ENCODE measurements at places on chromosomes 16 and 17.

GRCh38 chr17:32123782-32124181 is 18.5 kb upstream of the RHOT1 start:
- no peak for DNase-seq

- no peak for DNase-seq
Observed at GRCh38 chr16:1997494-1998359, 8.0 kb downstream of the SYNGR3 start.

DNA sequence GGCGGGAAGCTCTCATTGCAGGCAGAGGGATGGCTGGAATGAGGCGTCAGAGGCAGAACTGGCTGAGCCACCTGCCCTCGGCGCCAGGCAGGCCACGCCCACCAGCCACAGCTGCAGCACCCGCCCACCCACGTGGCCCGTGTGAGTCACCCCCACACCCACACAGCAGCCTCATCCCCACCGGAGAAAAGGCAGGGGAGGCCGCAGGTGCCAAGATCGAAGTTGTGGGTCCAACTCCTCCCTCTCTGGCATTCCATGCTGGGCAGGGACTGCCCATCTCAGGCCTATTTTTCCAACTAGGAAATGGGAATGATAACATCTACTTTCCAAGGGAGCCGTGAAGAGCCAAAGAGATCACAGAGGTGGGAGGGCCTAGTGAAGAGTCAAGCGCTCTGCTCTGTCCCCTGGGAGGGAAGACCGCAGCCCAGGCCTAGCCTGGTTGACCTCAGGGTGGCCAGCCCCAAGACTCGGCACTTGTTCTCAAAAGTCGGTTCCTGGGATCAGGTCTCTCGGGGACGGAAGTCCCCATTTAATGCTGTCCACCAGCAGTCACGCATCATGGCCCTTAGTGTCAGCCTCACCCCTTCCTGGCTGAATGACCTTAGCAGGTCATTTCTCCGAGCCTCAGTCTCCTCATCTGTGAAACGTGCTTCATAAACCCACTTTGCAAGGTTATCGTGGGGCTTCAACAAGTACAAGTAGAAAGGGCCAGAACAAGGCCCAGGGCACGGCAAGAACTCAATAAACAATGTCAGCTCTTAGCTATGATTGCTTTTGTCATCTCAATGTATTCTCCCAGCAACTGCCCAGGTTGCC is at the start of gene TRPV3:
TRPV3 (minus strand) TSS at position 45 of the 816 bp plus-strand sequence. CDS start 2,962 bp downstream, outside the sequence.
- peak; percentile 85 for DNase-seq

DNA sequence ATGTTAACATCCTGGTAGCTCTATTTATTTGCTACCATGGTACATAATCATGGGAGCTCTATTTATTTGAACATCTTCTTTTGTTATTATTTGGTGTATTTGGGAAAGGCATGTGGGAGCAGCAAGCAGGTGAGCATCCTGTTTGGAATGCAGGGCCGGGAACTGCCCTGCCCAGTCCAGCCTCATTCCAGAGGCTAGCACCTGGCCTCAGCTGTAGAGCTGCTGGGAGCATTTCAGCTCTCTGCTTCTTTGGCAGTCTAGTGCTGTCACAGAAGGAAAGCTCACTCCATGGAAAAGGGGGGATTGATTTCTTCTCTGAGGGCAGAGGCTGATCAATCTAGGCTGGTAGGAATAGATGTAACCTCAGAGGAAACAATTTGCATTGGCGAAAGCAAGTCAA is 112.5 kb downstream of the WWOX start:
- no peak for DNase-seq

DNA sequence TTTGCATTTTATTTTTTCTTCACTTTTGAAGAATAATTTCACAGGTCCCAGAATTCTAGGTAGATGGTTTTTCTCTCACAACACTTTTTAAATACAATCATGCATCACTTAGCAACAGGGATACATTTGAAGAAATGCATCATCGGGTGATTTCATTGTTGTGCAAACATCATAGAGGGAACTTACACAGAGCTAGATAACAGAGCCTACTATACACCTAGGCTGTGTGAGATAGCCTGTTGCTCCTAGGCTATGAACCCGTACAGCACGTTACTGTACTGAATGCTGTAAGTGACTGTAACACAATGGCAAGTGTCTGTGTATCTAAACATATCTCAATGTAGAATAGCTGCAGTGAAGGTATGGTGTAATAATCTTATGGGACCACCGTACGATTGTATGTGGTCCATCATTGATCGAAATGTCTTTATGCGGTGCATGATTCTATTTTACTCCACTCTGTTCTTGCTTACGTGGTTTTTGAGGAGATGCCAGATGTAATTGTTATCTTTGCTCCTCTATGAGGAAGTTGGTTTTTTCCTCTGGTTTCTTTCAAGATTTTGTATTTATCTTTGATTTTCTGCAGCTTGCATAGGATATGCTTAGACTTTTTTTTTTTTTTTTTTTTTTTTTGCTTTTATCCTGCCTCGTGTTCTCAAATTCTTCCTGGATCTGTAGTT is 35.5 kb upstream of the TMEM92 start:
- DNase-seq, result no peak

DNA sequence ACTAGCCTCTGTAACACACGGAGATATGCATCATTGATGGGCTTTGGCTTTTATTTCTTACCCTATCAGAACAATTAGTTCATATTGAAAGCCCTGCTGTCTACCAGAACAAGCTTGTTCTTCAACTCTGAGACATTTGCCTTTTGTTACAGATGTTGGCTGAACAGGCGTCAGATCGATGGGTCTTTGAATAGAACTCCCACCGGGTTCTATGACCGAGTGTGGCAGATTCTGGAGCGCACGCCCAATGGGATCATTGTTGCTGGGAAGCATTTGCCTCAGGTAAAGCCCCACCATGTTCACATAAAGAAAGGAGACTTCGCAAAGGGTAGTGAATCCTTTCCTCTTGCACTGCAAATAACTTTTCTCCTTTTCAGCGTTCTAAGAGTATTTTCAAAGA is 232.1 kb downstream of the PHKB start:
- no peak for DNase-seq

GRCh38 chr17:71496552-71496951 is 624.3 kb upstream of the SOX9 start:
- no peak for DNase-seq

- DNase-seq, result no peak
Observed at GRCh38 chr16:22098405-22099255, 6.3 kb downstream of the VWA3A start.

DNA sequence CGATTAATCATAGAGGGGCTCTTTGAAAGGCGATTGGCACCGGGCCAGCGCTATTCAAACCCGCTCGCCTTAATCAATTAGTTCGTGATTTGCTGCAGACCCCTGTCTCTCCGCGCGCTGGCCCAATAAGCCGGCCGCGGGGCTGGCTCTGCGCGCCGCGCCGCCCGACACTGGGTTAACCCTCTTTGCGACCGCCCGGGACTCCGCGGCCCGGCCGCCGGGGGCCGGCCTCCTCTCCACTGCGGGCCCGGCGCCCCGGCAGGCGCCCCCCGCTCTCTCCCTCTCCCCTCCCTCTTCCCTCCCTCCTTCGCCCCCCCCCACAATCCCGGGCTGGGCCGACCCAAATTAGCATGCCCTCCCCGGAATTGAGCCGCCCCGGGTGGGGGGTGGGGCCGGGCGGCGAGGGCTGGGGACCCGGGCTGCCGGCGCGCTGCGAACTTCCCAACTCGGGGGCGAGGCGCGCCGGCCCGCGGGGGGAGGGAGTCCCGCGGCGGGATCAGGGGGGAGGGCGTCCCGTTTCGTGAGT is 428 bp upstream of the SALL1 start:
- DNase-seq, result no peak

DNA sequence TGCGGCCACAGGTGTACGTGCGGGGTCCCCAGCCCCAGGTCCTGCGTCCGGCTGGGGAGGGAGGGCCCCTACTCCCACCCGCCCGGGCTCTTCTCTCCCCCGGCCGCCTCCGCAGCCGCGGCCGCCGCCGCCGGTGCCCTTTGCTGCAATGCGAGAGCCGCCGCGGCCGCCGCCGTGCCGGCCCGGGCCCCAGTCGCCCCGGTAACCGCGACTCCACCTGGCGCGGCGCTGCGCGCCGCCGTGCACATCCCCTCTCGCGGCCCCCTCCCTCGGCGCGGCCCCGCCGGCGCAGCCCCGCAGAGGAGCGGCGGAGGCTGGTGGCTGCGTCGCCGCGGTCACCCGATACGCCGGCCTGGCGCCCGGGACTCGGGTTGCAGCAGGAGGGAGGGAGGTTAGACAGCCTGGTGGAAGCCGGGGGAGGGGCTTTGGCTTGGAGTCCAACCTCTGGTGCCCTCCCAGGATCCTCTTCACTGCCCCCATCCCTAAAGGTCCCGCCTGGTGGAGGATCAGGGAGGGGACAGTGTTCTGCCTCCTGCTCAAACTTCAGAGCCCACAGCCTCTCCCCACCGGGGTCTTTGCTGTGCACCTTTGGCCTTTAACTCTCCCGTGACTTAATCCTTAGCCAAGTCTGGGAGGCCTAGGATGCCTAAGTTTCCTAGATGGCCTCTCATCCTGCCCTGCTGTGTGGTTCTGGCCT is 32.9 kb downstream of the SRCIN1 start:
- no peak for DNase-seq

DNA sequence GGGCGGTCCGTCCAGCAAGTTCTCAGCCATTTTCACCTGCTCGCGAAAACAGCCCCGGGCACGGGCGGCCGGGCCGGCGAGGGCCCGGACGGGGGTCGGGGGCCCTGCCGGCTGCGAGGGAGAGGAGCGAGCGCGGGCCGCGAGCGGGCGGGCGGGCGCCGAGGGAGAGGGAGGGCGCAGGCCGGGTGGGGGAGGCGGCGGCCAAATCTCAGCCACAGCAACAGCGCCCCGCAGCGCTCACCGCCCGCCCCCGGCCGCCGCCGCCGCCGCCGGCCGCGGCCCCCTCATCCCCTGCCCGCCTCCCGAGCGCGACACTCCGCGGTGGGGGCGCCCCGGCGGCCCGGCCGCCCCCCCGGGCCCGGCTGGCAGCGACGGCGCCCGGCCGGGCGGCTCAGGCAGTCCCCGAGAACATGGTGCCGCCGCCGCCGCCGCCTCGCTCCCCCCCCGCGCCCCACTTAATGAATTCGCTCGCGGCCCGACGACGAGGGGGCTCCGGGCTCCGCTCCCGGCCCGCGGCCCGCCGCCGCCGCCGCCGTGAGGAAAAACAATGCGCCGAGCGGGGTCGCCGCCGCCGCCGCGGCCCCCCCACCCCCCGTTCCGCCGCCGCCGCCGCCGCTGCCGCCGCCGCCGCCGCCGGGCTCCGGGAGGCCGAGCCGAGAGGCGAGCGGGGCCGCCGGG is 487 bp downstream of the CREBBP start:
- DNase-seq, result peak; percentile 68

- no peak for DNase-seq
Observed at GRCh38 chr17:47872651-47873161, 21.7 kb upstream of the SP6 start.

- no peak for DNase-seq
Observed at GRCh38 chr17:34098699-34099098, 156.4 kb upstream of the CCL2 start.

- DNase-seq, result no peak
Observed at GRCh38 chr16:57801809-57802340, 416 bp downstream of the KIFC3 start.

DNA sequence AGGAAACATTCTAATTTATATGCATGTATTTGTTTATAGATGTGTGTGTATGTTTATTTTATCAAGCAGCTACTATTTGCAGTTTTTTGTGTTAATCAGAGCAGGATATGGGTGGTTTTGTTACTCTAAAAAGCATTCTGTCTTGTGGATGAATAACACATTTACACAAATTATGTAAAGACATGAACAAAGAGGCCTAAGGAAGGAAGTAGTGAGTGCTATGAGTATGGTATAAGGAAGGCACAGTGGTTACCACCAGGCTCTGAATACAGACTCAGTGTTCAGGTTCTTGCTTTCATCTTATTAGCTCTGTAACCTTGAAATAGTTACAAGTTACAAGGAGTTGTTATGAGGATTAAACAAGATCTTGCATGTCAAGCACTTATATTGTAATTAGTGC is 33.9 kb downstream of the STXBP4 start:
- DNase-seq, result no peak

- DNase-seq, result no peak
Observed at GRCh38 chr17:75642182-75642783, 9.0 kb downstream of the SMIM5 start.

GRCh38 chr17:48246612-48247011 is 139.0 kb downstream of the SNX11 start:
- no peak for DNase-seq

- DNase-seq, result no peak
Observed at GRCh38 chr17:50818921-50819657, 16.3 kb upstream of the WFIKKN2 start.

DNA sequence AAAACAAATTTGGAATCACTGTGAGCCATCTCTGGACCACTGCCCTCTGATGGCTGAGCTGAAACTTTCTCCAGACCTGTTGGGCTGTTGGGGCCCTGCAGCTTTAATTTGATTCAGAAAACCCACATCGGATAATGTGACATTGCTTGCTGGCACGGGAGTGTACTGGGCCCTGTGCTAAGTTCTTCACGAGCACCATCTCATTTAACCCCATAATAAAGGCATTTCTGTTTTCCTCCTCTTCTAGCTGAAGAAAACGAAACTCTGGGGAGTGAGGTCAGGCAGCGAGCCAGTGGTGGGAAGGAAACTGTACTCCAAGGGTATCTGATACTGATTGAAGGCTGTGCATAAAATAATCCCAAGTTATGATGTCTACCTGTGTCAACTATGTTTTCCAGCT is 34.5 kb upstream of the TNRC6A start:
- no peak for DNase-seq

DNA sequence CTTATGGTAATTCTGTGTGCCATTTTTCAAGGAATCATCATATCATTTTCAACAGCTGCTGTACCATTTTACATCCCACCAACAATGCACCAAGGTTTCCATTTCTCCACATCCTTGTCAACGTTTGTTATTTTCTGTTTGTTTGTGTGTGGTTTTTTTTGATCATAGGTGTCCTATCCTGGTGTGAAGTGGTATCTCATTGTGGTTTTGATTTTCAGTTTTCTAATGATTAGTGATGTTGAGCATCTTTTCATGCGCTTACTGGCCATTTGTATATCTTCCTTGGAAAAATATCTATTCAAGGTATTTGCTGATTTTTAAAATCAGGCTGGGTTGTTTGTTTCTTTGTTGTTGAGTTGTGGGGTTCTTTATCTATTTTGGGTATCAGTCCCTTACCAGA is 15.0 kb downstream of the CHD9 start:
- no peak for DNase-seq

GRCh38 chr16:49876716-49877129 is 20.8 kb upstream of the ZNF423 start:
- DNase-seq, result no peak

GRCh38 chr17:31538080-31538762 is 146.7 kb downstream of the RAB11FIP4 start:
- DNase-seq, result no peak

- no peak for DNase-seq
Observed at GRCh38 chr16:3498988-3499387, 1.8 kb upstream of the CLUAP1 start.

- no peak for DNase-seq
Observed at GRCh38 chr16:525520-526180, 1.9 kb upstream of the CAPN15 start.

GRCh38 chr16:81457326-81458133 is 12.9 kb downstream of the CMIP start:
- DNase-seq, result no peak

GRCh38 chr16:2027024-2028010 is 615 bp downstream of the NHERF2 start:
- no peak for DNase-seq

Data from memory B cell (primary cell).